ENCODE measurements at places on chromosomes 16 and 17.
A peak's percentile ranks its signal among the peaks of the same experiment; 100 is the strongest.

- DNase-seq, result no peak
Measured at GRCh38 chr16:11976850-11977375, 379 bp downstream of the SNX29 start.

DNA sequence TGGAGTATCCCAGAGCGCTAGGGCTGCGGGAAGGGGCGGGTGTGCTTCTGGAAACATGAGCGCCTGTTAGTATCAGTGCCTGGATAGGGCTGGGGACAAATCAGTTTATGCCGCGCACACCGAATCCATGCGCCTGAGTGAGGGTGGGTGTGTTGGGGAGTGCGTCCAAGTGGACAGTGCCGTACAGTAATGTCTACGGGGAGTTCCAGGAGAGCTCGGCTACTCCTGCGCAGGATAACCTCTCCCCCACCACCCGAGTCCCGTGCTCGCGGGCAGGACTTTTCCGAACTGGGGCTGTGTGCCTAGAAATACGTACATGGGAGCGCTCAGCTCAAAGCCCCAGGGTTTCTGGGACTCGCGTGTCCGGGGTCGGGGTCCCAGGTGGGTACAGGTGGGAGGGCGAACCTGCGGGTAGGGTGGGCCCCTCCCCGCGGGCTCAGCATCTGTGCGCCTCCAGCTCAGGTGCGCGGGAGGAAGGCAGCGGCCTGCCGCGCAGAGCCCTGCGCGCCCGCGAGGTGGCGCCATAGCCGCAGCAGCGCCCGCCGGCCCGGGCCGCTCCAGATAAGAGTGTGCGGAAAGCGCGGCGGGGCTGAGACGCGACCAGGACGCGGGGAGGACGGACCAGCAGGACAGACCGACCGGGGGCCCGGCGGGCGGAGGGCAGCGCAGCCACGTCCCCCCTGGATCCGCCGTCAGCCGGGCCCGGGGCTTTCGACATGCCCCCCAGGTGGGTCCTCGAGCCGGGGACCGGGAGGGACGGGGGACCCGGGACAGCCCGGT lies at the start of gene HIC1:
TSS of gene HIC1 (plus strand) at position 592 of the 780 bp plus-strand sequence. CDS start 1,588 bp downstream, outside the sequence.
- DNase-seq, result peak; percentile 92

GRCh38 chr16:30660424-30661261 lies 2.4 kb downstream of the FBRS start:
- peak; percentile 93 for DNase-seq

GRCh38 chr17:50565402-50566350 lies 5.2 kb downstream of the CACNA1G start:
- DNase-seq, result no peak

GRCh38 chr16:66881014-66881417 lies 701 bp downstream of the PDP2 start:
- no peak for DNase-seq

DNA sequence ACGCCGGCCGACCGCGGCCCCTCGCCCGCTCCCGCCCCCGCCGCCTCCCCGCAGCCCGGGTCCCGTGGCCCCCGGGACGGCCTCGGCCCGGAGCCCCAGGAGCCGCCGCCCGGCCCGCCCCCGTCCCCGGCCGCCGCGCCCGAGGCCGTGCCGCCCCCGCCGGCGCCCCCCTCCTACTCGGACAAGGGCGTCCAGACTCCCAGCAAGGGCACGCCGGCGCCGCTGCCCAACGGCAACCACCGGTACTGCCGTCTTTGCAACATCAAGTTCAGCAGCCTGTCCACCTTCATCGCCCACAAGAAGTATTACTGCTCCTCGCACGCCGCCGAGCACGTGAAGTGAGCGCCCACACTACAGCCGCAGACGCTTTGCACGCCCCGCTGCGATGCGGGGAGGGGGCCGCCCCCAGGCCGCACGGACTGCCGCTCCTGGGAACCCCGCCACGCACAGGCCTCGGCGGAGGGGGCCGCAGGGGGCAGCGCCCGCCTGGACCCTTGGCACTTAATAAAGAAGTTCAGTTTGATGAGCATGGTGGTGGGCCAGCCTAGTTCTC lies 35.5 kb upstream of the ZC3H18 start:
- peak; percentile 74 for DNase-seq

DNA sequence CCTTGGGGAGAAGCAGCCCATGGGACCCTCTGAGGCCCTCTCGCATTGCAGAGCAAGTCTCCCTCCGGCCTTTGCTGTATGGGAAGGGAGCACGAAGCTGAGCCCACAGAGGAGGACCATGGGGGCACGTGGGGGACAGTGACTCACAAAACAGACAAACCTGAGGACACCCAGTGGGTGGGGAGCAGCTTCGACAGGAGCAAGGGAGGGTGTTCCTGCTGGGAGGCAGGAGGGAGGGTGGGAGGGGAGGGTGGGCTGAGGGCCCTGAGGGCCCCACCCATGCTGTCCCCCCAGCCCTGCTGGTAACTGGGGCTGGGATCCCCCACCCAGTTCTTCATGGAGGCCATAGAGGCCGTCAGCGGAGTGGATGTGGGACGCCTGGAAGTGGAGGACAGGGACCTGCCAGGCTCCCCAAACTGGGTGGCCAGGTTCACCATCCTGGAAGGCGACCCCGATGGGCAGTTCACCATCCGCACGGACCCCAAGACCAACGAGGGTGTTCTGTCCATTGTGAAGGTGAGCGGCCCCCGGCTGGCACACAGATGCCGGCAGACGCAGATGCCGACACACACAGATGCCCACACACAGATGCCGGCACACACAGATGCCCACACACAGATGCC lies 12.5 kb downstream of the SLC22A31 start:
- no peak for DNase-seq

DNA sequence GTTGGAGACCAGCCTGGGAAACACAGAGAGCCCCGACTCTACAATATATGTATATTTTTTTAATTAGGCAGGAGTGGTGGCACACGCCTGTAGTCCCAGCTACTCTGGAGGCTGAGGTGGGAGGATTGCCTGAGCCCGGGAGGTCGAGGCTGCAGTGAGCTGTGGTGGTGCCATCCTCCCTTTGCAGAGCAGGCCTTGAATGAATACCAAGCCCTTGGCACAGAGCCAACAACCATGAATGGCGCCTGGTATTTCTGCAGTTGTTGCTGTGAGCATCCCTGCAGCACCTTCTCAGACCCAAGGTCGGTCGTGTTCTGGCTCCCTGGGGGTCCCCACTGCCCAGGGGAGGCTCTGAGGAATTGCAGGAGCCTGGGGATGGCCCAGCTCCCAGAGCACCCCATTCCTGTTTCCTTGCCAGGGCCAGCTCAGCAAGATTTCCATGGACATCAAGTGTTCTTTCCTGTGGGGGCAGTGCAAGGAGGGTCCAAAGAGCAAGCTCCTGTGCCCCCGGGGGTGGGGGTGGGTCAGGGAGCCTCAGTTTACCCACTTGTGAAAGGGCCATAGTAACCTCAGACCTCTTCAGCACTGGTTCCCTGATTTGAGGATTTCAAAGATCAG lies 25.6 kb upstream of the RMI2 start:
- DNase-seq, result no peak

DNA sequence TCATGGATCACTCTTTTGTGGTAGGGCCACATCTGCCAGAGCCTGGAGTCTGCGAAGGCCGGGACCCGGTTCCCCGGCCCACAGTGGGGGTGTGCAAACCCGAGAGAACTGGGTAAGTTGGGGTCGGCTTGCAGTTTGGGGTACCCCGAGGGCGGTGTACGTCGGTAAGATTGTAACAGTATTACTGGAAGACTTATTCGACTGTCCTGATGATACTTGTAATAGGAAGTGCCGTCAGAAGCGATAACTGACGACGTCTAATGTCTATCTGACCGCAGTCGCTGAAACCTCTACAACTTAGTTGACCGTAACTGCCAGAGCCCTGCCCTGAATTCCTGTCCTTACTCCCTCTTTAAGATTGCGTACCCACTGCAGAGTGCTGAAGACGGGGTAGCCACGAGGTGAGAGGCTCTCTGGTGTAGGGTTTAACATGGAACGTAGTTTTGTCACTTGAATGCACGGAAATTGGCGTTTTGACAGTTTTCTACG lies 24.0 kb downstream of the TRPV2 start:
- no peak for DNase-seq

DNA sequence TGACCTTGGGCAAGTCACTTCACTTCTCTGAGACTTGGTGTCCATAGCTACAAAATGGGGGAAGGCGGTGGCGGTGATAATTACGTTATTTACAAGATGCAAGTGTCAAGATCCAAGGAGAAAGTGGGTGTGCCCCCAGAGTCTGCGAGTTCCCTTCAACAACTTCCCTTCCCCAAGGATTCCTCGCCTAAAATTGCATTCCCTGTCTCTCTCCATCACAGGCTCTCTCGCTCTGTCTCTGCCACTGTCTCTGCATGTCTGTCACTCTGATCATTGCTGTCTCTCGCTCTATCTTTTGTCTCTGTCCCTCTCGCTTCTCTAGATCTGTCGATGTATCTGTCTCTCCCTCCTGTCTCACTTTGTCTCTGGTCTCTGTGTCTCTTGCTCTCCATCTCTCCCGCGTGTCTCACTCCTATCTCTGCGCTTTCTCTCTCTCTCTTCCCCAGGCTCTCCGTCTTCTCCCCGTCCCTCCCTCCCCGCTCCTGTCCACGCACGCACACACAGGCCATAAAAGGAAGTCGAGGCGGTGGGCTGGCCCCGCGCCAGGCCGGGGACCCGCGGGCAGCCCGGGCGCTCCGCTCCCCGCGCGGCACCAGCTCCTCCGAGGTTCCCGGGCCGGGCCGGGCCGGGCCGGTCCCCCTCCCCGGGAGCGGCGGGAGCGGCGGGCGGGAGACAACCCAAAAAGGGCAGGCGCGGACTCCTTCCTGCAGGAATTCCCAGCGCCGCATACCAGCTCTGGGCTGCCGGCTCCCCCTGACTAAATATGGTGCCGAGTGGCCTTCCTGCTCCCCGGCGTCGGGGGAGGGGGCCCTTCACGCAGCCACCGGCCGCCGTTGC lies 1.1 kb upstream of the MYH11 start:
- DNase-seq, result no peak

GRCh38 chr17:8506145-8506544 lies 70.5 kb downstream of the NDEL1 start:
- DNase-seq, result no peak

DNA sequence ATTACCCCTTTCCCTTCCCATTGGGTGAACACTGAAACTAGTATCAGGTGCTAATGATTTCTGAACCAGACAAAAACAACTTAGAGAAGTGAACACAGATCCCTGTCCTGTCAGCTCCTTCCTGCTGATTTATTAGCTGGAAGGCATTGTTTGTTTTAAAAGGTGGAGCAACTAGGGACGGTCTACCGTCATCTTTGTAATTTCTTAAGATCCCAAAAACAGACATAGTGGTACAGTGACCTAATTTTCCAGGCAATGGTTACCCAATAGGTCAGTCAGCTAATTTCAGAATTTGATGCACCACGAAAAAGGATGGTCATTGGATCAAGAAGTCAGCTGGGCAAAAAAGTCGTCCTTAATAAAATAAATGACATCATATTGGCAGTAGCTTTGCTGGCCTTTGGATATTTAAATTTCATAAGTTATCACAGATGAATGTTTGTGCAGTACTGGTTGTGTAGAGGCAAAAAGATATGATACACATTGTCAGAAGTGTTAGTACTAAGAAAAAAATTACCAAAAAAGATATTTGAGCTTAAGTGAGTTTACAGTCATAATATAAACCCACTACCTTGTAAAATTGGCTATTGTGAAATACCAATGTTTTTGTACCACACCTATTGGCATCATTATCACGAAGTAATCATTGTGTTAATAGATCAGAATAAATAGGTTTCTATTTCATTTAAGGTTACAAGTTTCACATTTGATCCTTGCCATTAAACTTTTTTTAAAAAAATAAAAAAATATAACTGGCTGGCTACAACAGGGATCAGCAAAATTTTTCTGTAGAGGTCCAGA lies 27.2 kb upstream of the KCNJ16 start:
- no peak for DNase-seq

GRCh38 chr16:2233872-2234812 lies 2.1 kb upstream of the DNASE1L2 start:
- no peak for DNase-seq

- DNase-seq, result no peak
Measured at GRCh38 chr17:58381124-58382035, 29.4 kb upstream of the SUPT4H1 start.

DNA sequence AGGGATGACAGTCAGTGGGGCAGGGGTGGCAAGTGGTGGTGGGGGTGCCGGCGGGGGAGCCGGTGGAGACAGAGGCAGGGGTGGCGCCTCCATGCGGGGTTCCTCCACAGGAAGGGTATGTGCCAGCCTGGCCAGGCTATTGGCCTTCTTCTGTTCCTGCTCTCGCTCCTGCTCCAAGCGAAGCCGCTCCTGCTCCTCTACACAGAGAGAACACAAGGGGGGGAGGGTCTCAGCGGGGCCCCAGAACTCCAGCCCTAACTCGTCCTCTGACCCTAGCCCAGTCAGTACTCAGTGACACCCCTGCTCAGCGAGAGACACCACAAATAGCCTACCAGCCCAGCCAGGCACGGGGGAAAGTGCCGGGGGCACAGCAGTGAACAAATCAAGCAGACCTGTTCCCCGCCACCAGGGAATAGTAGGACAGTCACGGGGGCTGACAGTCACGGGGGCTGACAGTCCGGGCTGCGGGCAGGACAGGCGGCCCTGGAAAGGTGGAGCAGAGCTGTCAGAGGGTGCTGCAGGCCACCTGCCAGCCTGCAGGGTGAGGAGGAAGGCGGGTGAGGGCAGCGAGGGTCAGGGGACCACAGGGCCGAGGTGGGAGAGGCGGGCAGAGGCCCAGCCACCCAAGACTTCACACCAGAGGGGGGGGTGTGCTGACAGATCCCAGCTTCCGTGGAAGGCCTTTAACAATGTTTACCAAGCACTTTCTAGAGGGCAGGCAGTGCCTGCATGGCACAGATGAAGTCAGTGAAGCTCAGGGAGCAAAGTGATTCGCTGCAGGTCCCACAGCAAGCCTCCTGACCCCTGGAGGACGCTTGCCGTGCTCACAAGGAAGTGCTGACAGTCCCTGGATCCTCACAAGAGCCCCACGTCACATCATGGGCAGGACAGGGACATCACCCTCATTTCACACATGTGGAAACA lies 5.3 kb downstream of the MNT start:
- no peak for DNase-seq

GRCh38 chr16:23222929-23223328 lies 40.4 kb downstream of the SCNN1G start:
- DNase-seq, result no peak

- DNase-seq, result no peak
Measured at GRCh38 chr16:68479271-68479670, 31.0 kb upstream of the SMPD3 start.

GRCh38 chr17:47698749-47699535 lies 5.0 kb downstream of the TBKBP1 start:
- DNase-seq, result peak; percentile 94

Data from activated effector memory CD4-positive, alpha-beta T cell treated with anti-CD3 and anti-CD28 coated beads, Interleukin-2, amount 50 U/mL, for 16 hours (primary cell).